ENCODE measurements at places on chromosomes 1 and 21.

DNA sequence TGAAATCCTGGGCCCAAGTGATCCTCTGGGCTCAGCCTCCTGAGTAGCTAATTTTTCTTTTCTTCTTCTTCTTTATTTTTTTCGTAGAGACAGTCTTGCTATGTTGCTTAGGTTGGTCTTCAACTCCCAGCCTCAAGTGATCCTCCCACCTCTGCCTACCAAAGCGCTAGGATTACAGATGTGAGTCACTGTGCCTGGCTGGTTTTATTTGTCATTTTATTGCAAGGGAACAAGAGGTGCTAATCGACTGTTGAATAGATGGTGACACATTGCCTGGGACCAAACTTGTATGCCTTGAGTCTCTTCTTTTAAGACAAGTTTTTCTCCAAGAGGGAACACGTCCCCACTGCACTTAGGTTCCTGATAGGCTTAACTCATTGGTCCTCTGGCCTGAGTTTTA is 20.0 kb upstream of the KLHDC8A start:
- no peak for DNase-seq

DNA sequence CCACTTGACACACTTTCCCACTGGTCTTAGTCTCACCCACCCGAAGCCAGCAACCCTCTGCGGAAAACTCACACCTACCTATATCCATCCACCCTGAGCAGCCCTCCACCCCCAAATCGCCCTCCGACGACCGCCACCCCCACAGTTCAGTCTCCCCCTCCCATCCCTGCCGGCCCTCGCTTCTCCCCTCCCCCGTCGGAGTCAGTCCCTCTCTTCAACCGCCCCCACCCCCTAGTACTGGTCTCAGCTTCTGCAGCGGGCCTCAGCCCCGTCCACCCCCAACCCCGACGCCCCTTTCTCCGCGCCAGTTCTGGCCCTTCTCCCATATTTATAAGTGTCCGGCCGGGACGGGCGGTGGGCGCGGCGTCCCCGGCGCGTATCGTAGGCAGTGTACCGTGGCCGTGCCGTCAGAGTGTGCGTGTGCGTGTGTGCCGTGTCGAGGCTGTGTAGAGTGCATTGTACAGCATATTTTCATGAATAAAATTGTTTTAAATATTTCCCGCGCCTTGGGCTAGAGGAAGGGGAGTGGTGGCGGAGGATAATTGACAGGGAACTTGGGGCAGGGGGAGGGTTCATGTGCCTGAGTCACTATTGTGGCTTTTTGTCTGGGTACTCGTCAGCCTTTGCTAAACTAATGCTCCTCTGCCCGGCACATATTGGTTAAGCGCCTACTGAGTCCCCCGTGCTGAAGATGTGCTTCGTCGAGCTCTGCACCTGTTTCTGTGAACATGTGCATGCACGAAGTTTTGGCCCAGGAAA is 22.0 kb downstream of the FOXO6 start:
- no peak for DNase-seq

- peak; percentile 64 for DNase-seq
These were observed at the start of gene PODN for GRCh38 chr1:53061859-53062707. Gene PODN, plus strand, starts transcription at chr1:53062213. Its CDS starts 7,643 bp downstream, at chr1:53069856.

DNA sequence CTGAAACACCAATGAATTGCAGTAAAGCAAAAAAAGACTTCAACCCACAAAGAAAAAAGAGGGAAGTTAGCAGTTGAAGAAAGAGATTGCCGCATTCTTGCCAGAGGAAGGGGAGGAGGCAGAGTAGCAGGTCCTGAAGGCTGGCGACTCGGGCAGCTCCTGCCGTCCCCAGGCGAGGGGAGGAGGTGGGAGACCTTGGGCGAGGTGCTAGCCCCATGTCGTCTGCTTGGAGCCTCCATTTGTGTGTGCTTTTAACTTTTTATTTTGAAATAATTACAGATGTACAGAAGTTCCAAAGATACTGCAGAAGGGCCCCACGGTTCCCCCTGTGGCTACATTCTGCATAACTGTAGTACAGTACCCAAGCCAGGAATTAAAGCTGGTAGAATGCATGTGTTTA is 6.7 kb downstream of the TRPM2 start:
- no peak for DNase-seq

- no peak for DNase-seq
These were observed 321.0 kb downstream of the PTBP2 start for GRCh38 chr1:97042551-97042950.

- DNase-seq, result no peak
These were observed 1080.6 kb downstream of the PLA2G4A start for GRCh38 chr1:187909382-187909781.

All from ecto neural progenitor cell (in vitro differentiated cells).